ENCODE measurements at places on chromosomes 2 and 18. TPM values are rescaled to one million over a fixed set of nuclear protein-coding genes. Genes with fewer than 3 reads are reported as not detected.

Gene POLE4
- total RNA-seq: 24.4 TPM

Gene PRSS56
- total RNA-seq: not detected

Gene KCNG2
- not detected for total RNA-seq

Gene ACOXL
- not detected for total RNA-seq

Gene HTR2B
- total RNA-seq: 269 TPM

Gene MYCN
- total RNA-seq: not detected

All from aortic smooth muscle cell (primary cell).